ENCODE measurements at places on chromosomes 13 and 19.

- DNase-seq, result no peak
Observed at GRCh38 chr19:31378404-31378803, 29.2 kb upstream of the TSHZ3 start.

DNA sequence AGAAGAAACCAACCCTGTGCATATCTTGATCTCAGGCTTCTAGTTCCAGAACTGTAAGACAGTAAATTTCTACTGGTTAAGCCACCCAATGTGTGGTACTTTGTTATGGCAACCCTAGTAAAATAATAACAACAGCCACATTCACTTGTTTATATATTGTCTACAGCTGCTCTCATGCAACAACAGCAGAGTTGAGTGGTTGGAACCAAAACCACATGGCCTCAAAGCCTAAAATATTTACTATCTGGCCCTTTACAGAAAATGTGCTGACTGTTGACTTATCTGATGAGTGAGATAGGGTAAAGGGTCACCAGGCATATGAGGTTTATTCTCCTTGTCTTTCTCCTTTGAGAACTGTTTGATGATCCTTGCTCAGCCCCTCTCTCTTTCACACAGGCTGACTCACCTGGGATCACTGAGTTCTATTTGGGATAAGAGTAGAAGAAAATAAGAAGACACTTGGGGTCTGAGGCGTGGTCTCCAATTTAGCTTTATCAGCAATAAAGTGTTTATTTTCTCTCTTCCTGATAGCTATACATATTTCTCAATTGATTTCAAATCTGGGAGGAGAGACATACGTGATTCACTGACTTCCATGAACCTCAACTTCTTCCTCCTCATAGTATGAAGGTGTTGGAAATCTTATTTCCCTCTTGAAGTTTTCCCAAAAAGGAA lies 227.5 kb upstream of the STARD13 start:
- DNase-seq, result no peak

DNA sequence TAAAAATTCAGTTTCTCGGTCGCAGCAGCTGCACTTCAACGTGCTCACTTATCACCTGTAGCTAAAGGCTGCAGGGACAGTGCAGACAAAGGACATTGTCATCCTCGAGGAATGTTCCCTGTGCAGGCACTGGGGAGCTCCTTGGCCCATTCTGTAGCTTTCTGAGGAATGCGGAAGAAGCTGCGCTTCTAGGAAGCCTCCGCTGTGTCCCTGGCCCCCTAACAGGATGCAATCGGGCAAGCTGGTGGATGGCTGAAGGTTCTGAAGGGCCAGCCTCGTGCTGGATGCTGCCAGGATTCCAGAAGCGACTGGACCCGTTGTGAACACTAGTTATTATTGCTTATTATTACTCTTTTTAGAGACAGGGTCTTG lies 8.1 kb downstream of the ANO8 start:
- no peak for DNase-seq

DNA sequence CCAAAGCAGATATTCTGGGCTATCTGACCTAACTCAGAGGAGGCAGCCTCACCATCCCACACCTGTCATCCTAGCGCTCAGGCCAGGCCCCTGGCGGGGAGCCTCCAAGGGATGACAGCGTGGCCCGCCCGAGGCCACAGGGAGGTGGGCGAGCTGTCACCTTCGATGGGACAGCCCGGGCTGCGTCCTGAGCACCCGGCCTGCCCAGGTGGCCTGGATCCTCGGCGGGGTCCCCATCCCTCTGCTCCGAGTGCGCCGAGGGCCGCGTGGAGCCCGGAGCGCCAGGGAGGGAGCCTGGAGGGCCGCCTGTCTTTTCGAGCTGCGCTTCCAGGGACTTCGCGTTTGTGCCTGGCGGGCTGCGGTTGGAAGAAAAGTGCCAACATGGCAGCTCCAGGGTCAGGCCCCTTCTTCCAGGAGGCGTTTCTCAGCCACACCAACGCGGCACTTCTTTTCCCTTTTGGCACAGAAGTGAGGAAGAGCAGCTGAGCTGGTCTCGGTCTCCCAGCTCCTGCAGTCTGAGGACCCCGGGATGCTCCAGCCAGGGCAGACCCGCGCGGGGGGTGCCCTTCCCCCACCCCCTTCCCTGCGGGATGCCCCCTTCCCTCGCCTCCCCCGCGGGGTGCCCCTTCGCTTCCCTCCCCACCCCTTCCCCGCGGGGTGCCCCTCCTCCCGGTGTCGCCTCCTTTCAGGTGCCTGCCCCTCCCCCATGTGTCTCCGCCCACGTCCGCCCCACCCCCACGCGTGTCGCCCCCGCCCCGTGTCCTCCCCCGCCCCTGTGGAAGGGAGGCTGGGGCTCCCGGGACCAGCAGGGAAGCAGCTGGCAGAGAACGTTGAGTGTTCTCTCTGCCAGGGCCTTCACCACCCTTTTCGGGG lies 42.3 kb downstream of the GJA3 start:
- peak; percentile 35 for DNase-seq

- DNase-seq, result peak; percentile 78
Observed at GRCh38 chr19:40689339-40690049, 957 bp downstream of the NUMBL start.

DNA sequence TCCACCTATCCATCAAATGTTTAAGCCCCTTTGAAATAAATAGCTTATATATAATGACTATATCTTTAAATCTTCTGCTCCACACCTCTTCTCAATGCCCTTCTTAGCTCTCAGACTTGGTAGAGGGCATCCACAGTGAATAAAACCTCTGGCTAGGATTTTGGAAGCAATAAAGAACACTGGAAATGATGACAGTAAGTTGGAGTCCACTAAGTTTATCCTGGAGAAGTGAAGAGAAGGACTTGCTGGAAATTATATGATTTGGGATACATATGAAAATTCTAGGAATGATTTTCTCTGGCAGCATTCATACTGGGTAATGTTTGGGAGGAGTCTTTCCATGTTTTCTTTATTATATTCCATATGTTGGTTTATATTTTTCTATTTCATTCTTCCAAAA lies 133.5 kb upstream of the KL start:
- no peak for DNase-seq

DNA sequence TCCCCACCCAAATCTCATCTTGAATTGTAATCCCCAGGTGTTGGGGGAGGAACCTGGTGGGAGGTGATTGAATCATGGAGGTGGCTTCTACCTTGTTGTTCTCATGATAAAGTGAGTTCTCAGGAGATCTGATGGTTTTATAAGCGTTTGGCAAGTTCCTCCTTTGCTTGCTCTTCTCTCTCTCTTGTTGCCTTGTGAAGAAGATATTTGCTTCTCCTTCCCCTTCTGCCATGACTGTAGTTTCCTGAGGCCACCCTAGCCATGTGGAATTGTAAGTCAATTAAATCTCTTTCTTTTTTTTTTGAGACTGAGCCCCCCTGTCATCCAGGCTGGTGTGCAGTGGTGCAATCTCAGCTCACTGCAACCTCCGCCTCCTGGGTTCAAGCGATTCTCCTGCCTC lies 34.4 kb downstream of the VSTM1 start:
- DNase-seq, result no peak

- no peak for DNase-seq
Observed at GRCh38 chr19:10295305-10295846, 5.6 kb downstream of the ICAM5 start.

DNA sequence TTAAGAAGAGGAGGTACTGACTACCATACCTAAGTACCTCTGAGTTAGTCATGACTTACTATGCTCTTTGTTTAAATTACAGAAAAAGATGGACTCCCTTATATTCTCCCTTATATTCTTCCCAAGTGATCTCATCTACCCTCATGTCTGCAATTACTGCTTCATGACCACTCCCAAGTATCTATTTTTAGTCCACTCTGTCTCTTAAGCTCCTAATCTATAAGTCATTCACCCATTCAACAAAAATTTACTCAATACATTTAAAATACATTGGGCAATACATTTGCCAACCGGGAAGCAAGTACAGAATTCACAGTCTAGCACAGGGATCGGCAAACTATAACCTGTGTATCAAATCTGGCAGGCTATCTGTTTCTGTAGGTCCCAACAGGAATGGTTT lies 42.6 kb downstream of the KPNA3 start:
- DNase-seq, result no peak

DNA sequence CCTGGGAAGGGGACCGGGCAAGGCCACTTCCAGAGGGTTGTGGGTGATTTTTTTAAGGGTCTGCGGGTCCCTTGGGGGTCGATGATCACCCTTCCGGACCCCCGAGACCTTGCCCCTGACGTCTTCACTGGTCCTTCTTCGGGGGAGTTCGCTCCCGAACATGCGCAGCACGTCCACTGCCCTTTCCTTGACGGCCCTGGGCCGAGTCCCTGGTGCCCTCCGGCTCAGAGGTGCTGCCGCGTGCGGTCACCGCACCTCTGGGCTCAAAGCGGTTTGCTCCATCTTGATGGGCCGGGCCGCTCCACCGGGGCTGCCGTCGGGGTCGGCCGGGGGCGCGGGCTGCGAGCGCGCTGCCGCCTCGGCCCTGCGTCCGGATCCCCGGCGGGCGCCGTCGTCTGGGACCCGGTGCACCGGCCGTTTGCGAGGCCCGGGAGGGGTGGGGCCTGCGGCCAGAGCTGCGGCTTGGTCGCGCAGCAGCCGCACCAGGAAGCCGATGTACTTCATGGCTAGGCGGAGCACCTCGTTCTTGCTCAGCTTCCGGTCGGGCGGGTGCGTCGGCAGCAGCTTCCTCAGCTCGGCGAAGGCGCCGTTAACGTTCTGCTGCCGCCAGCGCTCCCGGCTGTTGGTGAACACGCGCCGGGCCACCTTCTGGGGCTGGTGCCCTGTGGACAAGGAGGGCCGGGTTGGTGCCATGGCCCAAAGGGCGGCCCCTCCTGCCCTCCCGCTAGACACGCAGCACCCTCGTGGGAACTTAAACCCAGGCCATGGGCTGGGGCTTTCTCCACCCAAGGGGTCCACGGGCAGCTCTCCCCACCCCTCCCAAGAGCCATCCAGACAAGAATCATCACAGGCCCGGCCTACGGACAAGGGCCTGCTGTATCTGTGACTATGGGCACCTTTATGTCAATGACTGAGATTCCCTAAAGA lies 3.3 kb downstream of the LYL1 start:
- no peak for DNase-seq

DNA sequence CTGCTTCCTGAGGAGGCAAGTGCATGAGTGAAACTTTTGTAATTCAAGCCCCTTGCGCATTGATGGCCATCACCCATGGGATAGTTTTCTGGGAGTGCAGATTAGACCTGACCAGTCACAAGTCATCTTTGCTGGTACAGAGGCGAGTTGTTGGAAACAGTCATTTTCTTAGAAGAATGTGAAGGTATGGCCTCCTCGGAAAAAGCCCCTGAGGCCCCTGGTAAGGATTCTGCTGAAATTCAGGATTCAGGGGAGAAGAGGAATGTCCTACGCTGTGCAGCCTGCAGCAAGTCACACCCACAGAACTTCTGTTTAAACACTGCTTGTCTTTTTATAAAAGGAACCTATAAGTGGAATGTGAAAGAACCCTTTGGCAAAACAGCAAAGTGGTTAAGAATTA lies 11.0 kb upstream of the SPART start:
- DNase-seq, result no peak

- peak; percentile 94 for DNase-seq
Observed at GRCh38 chr19:17830567-17831418, 9.5 kb upstream of the INSL3 start.

GRCh38 chr19:44635581-44636438 lies 7.9 kb upstream of the PVR start:
- DNase-seq, result no peak
